Cortex of kidney (tissue), 1 donor: ENCODE measurements at places on chromosomes 3 and 15.

DNA sequence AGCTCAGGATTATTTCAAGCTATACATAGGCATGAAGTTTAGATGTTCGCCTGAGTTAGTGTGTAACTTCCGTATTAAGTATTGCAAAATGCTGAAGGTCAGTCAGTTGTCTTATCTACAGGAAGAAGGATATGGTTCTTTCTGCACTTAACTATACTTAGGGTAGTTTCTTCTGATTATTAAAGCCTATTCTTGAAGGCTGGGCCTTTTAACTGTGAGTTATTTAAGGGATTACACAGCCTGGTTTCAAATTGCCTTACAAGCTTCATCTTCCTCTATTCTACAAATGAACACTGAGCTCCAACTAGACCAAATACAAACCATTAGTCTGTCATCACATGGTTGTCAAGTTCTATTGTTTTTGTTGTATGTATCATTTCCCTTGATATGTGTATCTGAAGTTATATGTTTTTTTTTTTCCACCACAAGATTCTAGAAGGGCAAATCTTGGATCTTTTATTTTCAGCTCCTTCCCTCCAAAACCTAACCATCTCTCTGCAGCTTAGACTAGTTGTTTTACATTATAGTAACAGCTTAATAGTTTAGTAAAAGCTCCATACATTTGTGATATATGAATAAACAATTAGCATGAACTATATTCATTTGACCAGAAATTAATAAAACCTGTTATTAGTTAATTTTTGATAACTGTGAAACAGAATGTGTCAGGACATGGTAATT is 272.9 kb upstream of the KCNMB2 start:
- DNase-seq = no peak

DNA sequence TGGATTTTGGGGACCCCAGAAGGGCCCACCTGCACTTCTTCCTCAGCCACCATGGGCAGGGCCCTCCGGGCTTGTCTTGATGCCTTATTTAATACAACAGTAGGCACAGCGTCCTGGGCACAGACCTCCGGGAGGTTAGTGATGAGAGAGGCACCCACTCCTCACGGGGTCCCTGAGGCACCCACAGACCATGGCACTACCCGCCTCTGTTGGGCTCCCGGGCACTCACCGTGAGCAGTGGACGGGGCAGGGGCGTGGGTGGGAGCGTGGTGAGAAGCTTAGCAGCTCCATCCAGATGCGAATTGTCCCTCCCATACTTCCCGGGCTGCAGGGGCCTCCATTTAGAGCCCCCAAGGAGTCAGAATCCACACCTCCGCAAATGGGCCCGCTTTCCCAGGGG is 317 bp upstream of the MESP2 start:
- no peak for DNase-seq

- DNase-seq = no peak
Measured at GRCh38 chr15:61155741-61156700, 73.1 kb downstream of the RORA start.

DNA sequence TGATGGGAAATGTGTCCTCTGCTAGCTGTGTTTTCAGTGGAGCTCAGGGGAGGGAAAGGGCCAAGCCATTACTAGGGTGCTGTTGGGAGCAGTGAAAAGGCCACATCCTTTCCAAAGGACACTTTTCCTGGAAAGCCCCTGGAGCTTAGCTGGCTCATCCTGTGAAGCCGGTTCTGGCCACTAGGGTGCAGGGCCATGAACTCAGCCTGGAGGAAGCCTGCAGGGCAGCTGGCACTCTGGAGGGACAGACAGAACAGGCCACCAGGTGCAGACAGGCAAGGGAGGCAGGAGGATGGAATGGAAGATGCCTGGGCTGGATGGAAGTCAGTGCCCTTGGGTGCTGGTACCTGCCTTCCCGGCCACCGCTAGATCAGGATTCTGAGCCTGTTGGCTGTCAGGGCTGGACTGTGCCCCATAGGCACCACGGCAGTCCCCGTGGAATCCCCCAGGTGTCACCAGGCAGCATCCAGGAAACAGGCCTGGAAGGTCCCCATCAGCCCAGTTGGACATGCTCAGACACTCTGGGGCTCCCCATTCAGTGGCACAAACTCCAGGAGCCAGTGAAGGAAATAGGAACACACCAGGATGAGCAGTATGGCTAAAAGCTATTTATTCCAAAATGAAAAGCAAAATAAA is 76.2 kb upstream of the C2CD4B start:
- no peak for DNase-seq

DNA sequence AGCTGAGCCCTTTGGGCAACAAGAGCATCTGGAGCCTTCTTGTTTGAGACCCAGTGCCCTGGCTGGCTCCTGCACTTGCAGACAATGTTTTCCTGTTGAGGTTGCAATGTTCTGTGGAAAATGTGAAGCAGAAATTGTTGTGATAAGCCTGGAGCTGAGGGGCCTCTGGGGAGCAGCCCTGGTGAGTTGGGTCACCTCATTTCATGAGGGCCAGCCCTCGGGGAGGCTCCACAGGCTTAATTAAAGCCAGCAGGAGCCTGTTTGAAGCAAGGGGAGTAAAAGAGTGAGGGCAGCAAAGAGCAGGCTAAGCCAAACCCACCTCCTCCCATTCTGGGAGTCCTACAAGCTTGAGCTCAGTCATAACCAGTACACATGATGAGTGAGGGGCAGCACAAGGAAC is 154.3 kb downstream of the ALDH1A2 start:
- no peak for DNase-seq

DNA sequence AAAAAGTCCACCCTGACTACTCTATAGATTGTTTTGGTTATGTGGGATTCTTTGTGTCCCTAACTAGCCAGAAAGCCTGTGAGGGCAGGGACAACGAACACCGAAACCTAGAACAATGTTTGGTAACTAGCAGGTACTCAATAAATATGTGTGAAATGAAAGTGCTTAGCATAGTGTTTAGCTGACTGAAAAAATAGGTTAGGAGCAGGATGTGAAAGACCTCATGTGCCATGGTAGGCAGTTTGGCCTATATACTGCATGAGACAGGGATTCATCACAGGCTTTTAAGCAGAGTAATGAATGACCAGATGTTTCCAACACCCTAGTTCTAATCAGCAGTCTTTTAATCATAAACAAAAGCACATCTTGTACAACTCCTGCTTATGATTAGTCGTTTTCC is 64.2 kb downstream of the MYO5A start:
- DNase-seq = no peak

DNA sequence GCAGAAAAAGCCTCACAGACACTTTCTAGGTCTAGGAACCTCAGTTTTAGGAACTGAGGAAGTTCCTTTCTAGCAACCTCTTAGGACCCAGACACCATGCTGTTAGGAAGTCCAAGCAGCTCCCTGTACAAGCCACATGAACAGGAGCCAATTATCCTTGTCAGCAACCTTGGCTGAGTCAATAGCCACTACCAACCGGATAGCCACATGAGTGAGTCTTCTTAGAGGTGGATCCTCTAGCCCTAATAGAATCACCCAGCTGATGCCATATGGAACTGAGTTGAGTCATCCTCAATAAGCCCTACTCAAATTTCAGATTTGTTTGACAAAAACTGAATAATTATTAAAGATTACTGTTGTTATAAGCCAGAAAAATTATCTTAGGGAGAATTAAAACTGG is 256.2 kb downstream of the NLGN1 start:
- no peak for DNase-seq

GRCh38 chr15:39447881-39448280 is 133.0 kb upstream of the THBS1 start:
- DNase-seq = no peak

DNA sequence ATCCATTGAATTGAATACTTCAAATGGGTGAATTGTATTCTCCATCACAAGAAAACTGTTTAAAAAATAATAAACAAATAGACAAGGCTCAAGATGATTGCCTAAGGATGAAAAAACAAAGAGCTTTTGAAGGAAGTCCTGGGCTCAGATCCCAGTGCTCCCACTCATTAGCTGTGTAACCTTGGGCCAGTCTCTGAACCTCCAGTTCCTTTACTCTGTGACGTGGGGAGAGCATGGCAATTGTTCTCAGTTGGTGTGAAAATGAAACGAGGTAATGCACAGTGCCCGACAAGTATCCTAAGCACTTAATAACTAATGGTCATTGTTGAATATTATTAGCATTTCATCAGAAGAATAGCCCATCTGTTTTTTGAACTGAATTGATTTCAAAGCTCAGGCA is 40.7 kb downstream of the TNIK start:
- DNase-seq = no peak

DNA sequence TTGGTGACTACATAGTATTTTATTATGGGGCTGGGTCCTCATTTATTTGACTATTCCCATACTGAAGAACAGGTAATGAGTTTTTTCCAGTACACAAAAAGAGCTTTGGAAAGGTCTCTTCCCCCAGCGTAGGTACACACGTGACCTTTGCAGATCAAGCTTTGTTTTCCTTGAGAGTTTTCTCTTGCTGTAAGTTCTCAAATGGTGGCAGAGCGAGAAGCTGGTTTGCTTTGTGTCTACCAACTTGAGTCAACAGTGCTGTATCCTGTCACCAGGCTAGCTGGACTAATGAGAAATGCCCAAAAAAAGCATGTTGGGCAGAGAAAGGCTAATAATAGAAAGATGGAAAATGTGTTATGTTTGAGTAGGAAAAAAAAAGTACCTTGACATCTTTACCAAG is 21.7 kb downstream of the GXYLT2 start:
- no peak for DNase-seq

GRCh38 chr3:72666447-72666755 is 181.8 kb downstream of the SHQ1 start:
- DNase-seq = no peak

DNA sequence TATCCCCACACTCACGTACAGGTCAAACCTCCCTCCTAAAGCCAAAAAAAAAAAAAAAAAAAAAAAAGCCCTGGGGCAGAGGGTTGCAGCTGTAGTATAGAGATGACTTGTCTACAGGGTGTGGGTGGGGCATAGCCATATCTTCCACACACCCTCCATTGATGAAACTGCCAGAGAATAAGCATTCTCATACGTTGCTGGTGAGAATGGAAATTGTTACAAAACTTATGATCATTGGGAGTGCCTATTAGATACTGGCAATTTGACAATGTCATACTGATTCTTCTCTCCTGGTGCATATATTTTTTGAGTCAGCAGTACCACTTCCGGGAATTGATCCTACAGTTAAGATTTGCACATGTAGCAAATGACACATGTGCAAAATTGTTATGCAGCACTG is 11.0 kb upstream of the CTNNB1 start:
- no peak for DNase-seq

DNA sequence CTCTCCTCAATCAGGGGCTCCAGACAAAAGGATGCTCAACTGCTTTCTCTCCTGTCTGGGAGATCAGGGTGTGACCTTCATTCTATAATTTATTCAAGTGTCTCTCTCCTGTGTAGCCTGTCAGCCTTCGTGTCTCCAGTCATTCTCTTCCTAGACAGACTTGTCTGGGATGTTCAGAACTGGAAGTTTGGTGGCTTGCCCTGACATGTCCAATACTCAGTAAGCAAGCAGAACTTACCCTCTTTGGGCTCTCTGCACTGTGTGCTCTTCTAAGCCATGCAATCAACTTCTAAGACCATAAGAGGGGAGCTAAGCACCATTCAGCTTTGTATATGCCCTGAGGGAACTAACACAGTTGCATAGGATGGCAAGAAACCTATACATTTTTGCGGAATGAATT is 14.1 kb downstream of the ACKR2 start:
- DNase-seq = no peak

DNA sequence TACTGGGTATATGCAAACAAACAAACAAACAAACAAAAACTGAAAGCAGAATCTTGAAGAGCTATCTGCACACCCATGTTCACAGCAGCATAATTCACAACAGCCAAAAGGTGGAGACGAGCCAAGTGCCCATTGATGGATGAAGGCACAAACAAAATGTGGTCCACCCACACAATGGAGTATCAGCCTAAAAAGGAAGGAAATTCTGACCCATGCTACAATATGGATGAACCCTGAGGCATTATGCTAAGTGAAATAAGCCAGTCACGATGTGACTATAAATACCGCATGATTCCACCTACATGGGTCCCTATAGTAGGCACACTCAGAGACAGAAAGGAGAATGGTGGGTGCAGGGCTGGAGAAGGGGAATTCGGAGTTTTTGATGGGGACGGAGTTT is 24.1 kb downstream of the XPC start:
- DNase-seq = no peak

- no peak for DNase-seq
Measured at GRCh38 chr15:69074843-69075224, 60.3 kb downstream of the NOX5 start.

DNA sequence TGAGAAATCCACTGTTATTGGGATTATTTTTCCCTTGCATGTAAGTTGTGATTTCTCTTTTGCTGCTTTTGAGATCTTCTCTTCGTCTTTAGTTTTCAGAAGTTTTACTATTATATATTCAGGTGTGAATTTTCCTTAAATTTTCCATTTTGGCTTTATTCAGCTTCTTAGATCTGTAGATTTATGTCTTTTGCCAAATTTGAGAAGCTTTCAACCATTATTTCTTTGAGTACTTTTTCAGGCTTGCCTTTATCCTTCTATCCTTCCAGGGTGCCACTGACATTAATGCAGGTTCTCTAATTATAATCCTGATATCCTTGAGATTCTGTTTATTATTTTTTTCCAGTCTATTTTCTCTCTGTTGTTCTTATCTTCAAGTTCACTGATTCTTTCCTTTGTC is 38.1 kb upstream of the XIRP1 start:
- DNase-seq = no peak

DNA sequence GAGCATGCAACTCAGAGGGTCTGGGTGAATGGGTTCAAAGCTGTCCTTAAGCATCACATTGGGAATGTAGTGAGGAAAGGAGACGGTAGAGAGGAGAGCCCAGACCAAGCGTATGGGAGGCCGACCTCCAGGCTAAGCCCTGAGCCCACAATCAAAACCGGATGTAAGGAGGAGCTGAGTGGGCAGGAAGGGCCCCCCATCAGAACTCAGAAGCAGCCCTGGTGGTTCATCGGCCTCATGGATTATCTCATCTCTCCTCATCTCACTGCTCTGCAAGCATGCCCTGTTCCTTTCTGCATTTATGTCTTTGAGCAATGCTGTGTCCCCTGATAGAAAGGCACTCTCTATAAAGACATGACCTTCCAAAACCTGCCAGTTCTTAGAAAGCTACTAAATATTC is 6.2 kb downstream of the HDC start:
- DNase-seq = no peak

GRCh38 chr3:5019411-5020241 is 40.4 kb downstream of the BHLHE40 start:
- no peak for DNase-seq

DNA sequence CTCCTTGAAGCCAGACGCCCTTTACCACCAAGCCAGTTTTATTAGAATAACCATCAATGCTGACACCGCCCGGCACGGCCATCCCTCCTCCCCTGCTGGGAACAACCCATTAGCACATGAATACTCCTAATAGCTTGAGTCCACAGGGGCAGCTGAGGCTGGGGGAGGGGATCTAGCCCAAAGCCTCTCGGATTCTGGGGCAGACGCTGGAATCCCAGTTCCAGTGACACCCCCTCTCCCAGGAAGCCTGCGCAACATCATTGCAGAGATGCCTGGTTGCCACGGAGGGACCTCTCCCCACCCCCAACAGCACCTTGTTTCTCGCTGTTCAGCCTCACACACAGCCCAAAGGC is 1.2 kb upstream of the LINGO1 start:
- no peak for DNase-seq
